ENCODE measurements at places on chromosomes 4 and X.

DNA sequence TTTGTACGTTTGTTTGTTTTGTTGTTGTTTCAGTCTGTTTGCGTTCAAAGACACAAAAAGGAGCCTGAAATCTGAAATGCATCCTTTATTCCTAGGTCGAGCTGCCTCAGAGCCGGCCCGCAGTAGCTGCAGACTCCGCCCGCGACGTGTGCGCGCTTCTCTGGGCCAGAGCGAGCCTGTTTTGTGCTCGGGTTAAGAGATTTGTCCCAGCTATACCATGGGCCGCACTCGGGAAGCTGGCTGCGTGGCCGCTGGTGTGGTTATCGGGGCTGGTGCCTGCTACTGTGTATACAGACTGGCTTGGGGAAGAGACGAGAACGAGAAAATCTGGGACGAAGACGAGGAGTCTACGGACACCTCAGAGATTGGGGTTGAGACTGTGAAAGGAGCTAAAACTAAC lies 2.4 kb downstream of the ARMCX1 start:
- no peak for DNase-seq

GRCh38 chrX:38817004-38817703 lies 15.9 kb downstream of the MID1IP1 start:
- no peak for DNase-seq

DNA sequence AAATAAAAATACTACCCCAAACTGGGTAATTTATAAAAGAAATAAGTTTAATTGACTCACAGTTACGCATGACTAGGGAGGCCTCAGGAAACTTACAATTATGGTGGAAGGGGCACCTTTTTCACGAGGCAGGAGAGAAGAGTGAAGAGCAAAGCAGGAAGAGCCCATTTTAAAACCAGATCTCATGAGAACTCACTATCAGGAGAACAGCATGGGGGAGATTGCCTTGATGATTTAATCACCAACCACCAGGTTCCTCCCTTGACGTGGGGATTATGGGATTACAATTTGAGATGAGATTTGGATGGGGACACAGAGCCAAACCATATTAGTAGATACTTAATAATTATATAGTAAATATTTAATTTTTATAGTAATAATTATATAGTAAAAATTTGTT lies 10.1 kb downstream of the CISD2 start:
- no peak for DNase-seq

DNA sequence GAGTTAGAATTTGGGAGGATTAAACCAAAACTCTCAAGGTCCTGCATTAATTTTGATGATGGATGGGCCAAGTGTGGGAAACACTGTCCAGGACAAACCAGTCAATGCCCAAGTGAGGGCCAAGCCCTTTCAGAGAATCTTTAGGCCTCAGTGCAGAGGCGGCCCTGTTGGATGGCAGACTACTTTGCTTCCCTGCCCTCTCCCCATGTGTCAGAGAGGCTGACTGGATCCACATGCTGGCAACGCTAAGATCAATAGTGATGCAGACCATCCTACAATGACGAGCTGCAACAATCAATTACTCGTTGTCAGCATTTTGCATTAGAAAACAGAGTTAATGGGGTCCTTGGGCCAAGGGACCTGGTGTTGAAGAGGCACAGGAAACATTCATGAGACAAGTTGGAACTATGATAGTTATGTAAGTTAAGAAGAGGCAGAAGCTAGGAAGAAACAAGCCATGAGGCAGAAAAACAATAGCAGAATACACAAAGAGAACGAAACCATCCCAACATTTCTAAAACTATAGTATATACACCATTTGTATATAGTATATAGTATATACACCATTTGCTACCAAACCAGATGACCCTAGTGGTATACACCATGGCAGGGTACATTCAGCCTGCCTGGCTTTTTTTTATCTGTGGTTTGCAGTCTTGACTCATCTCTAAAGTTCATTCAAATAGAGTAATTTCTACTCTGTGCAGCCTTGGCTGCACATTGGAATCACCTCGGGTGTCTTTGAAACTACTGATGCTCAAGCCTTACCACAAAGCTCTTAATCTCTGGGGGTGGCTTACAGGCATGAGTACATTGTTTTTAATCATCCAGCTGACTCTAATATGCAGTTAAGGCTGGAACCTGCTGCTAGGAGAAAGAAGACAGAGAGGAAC lies 147.7 kb upstream of the GYPA start:
- no peak for DNase-seq

- no peak for DNase-seq
These were observed 782.8 kb downstream of the RAB28 start for GRCh38 chr4:12701384-12701783.

DNA sequence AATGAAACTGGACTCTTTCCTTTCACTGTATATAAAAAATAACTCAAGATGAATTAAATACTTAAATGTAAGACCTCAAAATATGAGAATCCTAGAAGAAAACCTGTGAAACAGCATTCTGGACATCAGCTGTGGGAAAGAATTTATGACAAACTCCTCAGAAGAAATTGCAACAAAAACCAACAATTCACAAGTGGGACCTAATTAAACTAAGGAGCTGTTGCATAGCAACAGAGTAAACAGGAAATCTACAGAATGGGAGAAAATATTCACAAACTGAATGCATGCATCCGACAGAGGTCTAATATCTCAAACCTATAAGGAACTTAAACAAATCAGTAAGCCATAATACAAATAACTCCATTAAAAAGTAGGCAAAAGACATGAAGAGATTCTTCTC lies 851.7 kb upstream of the PCDH10 start:
- DNase-seq, result no peak

DNA sequence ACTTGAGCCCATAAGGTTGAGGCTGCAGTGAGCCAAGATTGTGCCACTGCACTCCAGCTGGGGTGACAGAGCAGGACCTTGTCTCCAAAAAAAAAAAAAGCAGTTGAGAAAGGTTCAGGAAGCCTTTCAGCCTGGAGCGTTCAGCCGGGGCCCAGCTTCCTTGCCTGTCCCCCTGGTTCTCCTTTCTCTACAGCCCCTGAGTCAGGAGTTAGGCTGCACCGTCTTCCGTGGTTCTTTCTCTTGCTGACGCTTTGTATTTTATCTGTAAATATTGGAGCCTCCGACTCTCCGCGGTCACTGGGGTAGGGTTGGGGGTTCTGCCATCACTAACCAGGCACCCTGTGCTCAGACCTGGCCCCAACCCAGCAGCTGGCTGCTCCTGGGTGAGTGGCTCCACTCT lies 13.8 kb upstream of the UVSSA start:
- no peak for DNase-seq

GRCh38 chr4:40990236-40990898 lies 224.0 kb downstream of the APBB2 start:
- peak; percentile 89 for DNase-seq

- no peak for DNase-seq
These were observed 232.4 kb downstream of the MAML3 start for GRCh38 chr4:139921429-139922184.

DNA sequence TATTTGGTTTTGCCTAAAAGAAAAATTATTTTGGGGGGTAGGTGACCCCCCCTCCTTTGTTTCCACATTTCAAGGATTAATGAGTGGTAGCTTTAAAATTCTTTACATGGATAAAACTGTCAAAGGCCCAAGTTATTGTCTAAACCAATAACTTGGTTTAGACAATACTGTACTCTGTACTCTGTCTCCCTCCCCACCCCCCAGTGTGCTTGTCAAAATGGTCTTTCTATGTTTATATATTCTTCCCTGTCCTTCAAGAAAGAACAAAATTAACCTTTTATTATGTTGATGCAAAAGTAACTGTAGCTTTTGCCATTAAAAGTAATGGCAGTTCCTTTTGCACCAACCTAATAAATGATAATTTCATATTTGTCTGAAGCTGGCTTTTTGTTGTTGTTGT lies 9.5 kb upstream of the RGN start:
- DNase-seq, result no peak

DNA sequence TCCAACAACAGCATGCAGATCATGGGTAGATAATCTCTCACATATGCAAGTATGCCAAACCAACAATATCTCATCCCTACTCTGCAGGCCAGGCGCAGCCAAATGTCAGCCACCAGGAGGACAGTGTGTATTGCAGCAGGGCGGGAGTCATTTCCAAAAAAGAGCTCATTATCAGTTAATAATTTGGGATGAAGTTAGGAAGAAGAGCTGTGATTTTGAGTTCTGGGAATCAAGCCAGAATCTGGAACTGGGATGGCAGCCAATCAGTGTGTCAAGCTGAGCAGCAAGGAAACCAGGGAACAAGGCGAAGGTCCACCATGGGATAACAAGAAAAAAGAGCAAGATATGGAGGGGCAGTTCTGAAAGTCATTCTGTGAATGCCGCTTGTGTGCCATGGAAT lies 88.2 kb upstream of the CAMK2D start:
- DNase-seq, result no peak

GRCh38 chr4:80035336-80035735 lies 37.7 kb downstream of the ANTXR2 start:
- DNase-seq, result no peak

DNA sequence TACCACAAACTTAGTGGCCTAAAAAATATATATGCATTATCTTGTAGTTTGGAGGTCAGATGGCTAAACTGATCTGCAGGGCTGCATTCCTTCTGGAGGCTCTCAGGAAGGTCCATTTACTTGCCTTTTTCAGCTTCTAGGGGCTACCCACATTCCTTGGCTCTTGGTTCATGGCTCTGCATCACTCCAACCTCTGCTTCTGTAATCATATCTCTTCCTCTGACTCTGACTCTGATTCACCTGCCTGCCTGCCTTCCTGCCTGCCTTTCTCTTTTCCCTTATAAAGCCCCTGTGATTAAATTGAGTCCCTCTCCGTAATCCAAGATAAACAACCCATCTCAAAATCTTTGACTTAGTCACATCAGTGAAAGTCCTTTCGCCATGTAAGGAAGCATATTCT lies 25.0 kb upstream of the FRMPD4 start:
- DNase-seq, result no peak

DNA sequence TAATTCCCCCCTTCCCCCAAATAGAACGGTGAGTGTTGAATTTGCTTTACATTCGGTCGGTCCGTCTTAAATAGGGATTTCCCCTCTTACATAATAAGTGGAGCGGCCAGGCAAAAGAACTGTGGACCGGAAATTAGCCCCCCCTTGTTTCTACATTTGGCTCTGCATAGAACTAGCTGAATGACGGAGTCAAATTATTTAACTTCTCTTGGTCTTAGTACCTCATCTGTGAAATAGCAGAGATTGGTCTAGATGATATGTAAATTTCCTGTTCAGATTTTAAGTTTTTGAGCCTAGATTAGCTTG lies 1.3 kb downstream of the SPATA18 start:
- DNase-seq, result no peak

DNA sequence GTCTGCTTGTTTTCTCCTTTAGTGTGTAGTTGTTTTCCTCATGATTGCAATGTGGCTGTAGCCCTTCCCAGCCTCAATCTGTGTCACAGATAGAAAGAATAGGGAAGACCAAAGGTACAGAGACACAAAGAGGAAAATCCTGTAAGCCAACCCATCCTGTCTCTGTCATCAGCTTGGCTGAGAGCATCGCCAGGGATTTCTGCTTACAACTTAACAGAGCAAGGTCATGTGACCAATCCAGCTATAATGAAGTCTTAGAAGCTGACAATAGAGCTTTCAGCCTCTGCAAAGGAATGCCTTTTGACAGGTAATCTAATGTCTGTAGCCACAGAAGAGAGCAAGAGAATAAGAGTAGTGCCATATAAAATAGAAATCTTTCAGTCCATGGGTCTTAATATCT lies 1598.0 kb upstream of the AGA start:
- DNase-seq, result no peak

DNA sequence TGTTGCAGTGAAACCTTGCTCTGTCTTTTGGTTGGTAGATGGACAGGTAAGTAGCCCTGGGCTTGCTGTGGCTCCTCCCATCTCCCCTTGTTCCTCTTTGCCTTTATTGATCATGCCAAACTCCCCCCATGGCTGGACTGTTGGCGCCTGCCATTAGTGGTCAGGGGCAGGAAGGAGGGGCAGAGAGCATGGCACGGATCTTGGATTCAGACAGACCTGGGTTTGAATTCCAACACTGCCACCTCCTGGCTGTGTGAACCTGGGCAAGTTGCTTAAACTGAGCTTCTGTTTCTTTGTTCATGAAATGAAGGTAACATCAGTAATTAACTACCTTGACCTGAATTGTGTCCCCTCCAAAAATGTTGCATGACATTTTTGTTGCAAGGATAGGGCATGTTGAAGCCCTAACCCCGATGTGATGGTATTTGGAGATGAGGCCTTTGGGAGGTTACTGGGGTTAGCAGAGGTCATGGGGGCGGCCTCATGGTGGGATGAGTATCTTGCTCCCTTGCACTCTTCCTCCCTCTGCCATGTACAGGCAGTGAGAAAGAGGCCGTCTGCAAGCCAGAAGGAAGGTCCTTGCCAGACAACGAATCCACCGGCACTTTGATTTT lies 6.0 kb downstream of the SLC2A9 start:
- peak; percentile 52 for DNase-seq

DNA sequence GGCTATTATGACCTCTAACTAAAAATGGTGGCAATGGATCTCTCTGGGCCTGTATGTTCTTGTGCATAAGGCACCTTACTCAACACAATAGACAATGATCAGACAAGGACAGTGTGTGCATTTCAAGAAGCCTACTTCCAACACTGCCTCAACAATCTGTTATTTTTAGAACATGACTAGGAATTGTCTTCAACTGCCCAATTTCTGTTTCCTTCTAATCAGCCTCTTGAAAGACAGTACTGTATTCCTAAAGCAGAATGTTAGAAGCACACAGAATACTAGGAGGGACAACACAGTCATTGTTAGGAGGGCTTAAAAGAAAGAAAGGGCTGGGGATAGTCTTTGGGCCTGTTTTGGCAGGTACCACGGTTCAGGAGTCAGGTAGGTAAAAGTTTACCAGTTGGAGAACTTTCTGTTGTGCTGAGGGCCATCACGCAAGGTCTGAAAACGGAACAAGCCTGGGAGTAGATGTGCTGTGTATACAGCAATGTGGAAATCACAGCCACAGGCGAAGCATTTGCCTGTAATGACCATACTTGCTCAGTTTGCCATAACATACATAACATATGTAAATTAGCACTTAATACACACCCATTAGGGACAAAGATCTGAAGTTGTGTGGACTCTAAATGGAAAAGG lies 100.8 kb upstream of the ATXN3L start:
- no peak for DNase-seq

DNA sequence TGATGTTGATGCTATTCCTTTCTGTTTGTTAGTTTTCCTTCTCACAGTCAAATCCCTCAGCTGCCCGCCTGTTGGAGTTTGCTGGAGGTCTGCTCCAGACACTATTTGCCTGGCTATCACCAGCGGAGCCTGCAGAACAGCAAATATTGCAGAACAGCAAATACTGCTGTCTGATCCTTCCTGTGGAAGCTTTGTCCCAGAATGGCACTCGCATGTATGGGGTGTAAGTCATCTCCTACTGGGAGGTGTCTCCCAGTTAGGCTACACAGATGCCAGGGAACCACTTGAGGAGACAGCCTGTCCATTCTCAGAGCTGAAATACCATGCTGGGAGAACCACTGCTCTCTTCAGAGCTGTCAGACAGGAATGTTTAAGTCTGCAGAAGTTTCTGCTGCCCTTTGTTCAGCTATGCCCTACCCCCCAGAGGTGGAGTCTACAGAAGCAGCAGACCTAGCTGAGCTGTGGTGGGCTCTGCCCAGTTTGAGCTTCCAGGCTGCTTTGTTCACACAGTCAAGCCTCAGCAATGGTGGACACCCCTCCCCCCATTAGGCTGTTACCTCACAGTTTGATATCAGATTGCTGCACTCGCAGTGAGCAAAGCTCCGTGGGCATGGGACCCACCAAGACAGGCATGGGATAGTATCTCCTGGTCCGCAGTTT lies 74.9 kb downstream of the SPIN3 start:
- no peak for DNase-seq
